ENCODE measurements at places on chromosomes 12 and 14.

DNA sequence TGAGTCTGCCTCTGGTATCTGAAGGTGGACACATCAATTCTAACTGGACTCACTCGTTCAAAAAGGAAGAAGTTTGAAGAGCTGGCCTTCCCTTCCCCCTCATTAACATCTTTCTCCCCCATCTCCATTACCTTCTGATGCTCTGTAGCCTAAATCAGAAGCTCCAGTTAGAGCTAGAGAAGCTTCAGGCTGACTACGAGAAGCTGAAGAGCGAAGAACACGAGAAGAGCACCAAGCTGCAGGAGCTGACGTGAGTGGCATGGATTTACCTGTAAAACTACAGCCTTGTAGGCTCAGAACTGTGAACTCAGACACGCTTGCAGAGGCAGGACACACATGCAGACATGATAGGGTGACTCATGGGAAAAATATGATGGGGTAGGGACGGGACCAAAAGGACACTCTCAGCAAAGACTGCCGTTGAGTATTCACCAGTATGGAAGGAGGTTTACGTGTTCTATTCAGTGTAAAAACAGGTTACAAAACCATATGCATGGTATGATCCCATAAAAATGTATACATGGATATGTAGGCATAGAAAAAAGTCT is 14.3 kb upstream of the PIP4K2C start:
- no peak for DNase-seq

- DNase-seq: no peak
Observed at GRCh38 chr12:72888693-72889092, 616.5 kb downstream of the TRHDE start.

DNA sequence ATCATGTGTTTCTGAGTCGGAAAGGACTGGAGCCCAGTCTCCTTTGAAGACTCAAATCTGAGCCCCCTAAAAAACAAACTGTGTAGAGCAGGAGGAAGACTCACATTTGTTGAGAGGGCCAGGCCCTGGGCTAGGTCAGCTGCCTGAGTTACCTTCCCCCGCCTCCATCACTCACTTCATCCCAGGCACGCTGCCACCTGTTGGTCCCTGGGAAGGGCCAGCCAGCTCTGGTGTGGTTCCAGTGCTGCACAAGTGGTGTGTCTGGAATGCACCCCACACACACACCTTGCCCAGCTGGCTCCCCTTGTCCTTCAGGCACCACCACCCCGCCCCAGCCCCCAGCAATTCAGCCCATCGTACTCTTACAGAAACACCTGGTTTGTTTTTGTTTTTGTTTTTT is 9.0 kb downstream of the MVK start:
- no peak for DNase-seq

- DNase-seq: no peak
Observed at GRCh38 chr12:101051901-101052550, 158.0 kb downstream of the SLC5A8 start.

- DNase-seq: no peak
Observed at GRCh38 chr14:20988717-20989470, 886 bp upstream of the METTL17 start.

GRCh38 chr12:108302403-108303311 is 36.5 kb downstream of the CMKLR1 start:
- DNase-seq: no peak

GRCh38 chr12:120060196-120060595 is 56.4 kb downstream of the RAB35 start:
- no peak for DNase-seq

DNA sequence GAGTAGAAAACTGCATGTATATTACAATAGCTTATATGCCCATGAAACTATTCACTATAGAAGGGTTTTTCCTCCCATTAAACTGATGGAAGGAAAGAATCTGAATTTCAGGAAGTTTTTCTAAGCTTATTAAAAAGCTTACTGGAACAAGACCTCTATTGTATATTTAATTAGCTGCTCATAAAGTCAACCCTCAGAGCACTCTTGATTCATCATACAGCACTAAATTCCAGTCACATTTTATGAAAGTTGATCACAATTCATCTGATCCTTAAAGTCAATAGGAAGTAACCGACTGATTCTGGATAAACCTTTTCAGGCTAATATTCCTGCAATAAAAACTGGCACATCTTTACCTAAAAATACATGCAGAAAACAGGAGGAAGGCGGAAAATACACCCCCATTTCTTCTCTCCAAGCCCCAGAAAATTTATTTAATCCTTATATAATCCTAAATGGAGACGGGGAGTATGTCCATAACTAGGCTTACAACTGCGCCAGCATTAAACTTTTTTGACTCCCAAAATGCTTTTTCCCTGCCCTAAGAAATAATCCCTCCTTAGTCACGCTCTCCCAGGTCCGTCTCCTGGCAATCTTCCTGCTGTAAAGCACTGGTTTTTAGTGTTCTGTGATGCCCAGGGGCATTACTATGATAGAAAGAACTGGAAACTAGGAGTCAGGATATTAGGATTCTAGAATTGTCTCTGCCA is 35.3 kb downstream of the DICER1 start:
- no peak for DNase-seq

DNA sequence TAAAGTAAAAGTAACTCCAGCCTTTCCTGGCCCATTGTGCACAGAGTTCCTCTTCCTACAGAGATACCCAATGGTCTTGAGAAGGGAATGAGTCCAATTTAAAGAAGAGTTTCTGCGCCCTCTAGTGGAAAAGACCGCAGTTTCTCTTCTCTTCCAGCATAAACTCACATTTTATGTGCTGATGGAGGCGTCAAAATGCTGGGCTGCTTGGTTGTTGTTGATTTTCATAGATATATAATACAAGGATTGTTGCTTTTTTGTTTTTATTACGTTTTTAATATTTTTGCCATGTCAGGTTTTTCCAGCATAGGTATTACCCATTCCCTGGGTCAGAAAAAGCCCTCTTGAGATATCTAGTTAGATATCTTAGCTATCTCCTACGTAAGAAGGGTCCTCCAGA is 356.9 kb upstream of the STXBP6 start:
- DNase-seq: no peak

GRCh38 chr14:102088012-102088792 is 1.4 kb upstream of the HSP90AA1 start:
- no peak for DNase-seq

GRCh38 chr12:23236066-23236780 is 611.3 kb downstream of the ETNK1 start:
- DNase-seq: no peak

DNA sequence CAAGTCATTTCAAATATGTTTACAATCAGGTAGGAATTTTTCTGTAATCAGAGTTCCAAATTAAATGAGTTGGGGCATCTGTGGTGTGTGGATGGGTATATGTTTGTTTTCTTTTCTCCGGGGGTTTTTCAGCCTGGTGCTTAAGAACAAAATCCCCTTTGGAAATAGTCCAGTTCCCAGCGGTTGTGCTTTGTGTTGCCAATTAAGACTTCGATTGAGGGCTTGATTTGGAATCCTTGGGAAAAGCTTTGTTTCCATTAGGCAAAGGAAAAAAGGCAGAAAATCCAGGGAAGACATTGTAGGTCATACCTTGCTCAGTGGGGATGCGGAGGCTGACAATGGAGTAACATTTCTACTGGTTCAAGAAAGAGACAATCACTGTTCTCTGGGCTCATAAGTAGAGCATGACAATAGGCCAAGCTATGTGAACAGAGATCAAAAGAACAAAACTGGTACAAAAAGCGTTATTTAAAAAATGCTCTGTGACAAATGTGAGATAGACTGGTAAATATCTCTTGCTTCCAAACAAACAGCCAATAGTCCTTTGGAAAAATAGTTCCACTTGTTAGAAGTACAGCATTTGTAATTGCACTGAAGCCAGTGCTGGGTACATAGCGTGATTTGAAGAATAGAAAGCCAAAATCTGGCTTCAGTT is 79.7 kb downstream of the EML1 start:
- no peak for DNase-seq

DNA sequence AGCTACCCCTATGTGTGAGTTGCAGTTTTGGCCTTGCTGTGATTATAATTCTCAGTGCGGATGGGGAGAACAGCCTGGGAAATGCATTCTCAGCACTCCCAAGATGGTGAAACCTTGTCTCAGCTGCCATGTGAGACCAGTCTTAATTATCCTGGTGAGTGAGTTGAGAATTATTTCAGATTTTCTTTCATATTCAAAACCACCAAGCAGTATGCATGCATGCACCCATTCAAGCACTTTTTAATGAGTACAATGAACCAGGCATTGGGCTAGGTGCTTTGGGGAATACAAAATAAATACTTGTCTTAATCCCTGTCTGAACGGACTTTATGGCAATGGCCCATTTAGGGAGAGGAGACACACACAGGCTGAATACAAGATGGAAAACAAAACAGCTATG is 94.7 kb downstream of the PTPN11 start:
- no peak for DNase-seq
